ENCODE measurements at places on chromosomes 5 and 9.

- no peak for DNase-seq
These were observed 6.3 kb upstream of the MVB12B start for GRCh38 chr9:126320158-126320922.

DNA sequence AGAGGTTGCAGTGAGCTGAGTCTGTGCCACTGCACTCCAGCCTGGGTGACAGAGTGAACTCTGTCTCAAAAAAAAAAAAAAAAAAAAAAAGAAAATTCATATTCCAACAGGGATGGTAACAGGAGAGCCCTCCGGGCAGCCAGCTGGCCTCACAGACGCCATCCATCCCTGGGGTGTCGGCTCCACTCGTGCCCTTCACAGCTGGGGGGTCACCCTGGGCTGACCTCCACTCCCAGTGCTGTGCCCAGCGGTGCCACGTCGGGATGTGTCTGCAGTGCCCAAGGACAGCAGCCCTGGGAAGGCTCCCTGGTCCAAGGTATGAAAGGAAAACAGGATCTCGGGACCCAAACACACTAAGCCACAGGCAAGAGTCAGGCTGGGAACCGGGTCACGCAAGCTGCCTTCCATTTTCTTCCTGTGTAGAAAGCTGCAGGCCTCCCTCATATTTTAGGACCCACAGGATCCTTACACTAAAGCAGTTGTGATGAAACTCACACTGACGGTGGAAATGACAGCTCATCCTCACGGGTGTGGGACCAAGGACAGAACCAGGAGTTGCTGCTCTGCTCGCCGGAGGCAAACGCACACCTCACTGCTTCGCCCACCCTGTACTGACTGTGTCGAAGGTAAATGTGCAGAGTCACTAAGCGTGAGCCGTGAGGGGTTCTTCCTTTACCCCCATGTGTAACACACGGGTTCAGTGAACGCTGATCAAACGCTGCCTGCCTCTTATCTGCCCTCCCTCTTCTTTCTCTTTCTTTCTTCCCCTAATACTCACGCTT lies 5.3 kb downstream of the SLC12A7 start:
- no peak for DNase-seq

- no peak for DNase-seq
These were observed 609.8 kb downstream of the IRX1 start for GRCh38 chr5:4205398-4205797.

- no peak for DNase-seq
These were observed 23.3 kb upstream of the CLPTM1L start for GRCh38 chr5:1368236-1368635.

DNA sequence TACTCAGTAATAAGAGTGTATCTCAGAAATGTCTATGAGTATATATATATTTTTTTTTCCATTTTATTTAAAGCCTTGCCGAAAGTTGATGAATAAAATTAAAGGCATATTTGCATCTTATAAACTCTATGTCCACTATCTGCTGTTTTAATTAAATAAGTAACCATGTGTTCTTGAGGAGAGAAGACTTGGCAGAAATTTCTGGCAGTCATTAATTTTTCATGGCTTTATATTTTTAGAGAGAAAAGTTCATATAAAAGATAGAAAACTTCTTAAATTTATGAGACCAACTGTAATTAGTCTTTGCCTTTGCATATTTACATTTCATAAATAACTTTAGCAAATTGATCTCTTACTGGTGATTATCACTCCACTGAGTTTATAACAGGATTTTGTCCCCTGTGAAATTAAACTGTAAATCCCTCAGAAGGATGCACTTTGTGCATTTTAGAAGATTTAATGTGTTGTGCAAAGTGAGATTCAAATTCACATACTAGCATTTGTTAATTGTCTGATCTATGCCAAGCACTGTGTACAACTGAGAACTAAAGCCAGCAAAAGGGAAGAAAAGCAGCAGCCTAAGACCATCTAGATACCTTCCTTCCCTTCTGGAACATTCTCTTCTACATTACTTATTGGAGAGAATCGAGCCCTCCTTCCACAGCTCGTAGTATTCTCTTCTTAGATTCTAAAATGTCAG lies 108.7 kb downstream of the SNCAIP start:
- DNase-seq: no peak

DNA sequence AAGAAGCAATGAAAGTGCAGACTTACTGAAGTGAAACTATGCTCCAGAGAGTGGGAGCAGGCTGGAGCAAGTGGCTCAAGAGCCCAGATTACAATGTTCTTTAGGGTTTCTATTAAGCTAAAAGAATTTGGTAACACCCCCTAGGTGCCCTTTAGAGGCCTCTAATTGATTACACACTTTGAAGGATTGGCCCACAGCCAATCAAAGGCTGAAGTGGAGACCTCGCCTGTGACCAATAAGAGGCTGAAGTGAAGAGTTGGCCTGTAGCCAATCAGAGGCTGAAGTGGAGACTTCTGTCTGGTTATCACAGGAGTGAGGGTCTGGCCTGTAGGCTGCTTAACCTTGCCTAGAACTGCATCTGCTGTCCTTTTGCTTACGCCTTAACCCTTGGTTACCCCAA lies 46.7 kb upstream of the SPATA31C2 start:
- no peak for DNase-seq

DNA sequence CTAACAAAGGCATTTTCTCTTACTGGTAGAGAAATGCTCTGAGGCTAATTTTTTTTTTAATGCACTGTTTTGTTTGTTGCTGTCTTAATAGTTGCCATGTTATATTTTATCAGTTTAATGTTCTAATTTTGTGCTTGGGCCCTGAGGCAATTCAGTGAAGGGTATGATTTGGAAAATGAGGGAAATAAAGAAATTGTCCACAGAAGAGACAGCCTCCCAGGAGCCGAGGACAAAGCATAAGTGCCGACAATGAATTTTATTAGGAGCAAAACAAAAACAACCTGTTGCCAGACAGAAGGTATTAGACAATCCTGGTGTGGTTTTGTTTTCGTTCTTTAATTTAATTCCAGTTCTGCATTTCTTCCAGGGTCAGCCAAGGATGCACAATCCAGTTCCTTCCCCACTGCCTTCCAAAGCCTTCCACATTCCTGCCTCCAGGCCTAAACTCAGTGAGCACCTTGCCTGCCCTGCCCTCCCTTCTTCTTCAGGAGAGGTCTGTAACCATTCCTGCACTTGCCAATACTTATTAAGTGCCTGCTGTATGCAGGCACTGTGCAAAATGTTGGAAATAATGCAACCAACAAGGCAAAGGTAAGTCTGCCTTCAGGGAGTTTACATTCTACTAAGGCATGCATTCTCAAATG lies 4.3 kb upstream of the TCOF1 start:
- no peak for DNase-seq

DNA sequence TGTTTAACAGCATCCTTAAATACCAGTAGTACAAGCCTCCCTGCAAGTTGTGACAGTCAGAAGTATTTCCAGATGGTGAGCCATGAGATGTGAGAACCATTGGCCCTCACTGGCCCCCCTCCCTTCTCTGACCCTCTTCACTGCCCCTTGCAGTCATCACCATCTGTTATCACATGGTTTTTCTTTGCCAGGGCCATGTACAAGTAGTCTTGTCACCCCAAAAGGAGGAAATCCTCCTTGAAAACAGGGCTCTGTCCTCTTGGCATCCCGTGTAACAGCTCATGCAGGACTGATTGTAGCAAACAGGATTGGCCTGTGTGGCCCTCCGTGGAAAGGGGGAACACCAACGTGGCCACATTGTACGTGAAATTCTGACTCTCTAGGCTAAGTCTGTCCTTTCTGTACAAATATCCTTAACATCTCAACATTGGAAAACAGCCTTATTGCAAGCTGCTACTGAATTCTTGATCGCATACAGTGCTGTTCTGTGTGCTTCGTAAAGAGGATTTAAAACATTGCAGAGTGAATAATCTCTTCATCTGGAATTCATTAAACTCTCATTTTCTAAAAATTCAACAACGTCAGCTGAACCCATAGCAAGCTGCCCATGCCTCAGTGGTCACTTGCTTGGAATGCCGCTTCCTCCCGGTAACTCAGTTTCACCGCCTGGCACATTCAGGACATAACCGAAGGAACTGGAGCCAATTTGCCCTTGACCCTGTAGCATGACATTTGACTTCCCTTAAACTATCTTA lies 171.7 kb downstream of the ATPSCKMT start:
- no peak for DNase-seq

GRCh38 chr5:68224509-68225187 lies 9.1 kb downstream of the PIK3R1 start:
- DNase-seq: no peak

- DNase-seq: no peak
These were observed 236.8 kb downstream of the ENC1 start for GRCh38 chr5:74403771-74404170.

DNA sequence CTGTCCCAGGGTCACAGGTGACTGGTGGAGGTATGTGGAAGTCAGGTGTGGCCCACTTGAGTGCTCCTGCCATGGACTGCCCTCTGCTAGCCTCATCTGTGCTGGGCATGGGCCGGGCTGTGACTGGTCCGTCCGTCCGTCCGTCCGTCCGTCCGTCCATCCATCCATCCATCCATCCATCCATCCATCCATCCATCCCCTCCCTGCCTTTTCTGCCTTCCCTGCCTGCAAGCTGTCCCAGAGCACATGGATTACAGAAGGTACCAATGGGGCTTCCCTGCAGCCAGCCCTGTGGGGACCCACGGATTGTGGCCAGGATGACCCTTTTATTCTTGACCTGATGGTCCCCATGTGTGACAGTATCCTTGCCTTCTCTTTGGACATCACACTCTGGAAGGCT lies 92.5 kb downstream of the MACROH2A1 start:
- no peak for DNase-seq

DNA sequence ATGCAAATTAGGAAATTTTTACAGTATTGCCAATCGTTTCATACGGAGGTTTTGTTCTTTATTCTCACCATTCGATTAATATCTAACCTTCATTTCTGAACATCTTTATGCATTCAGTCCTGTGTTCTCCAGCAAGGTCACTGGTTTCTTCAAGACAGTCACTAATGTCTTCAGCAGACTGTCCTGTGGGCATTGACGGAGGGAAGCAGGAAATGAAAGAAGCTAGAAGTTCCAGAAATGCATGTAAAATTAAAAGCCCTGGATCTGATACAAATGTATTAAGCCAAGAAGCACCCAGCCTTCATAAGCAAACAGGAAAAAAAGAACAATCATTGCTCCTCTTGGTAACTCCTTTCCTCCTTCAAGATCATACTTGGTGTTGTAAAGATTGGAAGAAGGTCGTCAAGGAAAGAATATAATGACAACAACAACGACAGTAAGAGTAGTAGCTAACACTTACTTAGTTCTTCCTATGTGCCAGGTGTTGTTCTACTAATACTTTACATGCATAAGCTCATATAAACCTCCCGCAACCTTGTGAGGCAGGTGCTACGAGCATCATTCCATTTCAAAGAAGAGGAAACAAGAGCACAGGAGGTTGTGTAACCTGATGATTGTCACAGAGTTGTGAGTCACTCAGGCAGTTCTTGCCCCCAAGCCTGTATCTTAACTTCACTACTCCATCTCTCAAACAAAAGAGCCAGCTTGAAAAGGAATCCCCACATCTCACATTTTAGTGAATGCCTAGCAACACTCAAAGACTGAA lies 59.9 kb upstream of the CER1 start:
- DNase-seq: no peak

GRCh38 chr5:145203193-145203592 lies 631.9 kb downstream of the PRELID2 start:
- DNase-seq: no peak

DNA sequence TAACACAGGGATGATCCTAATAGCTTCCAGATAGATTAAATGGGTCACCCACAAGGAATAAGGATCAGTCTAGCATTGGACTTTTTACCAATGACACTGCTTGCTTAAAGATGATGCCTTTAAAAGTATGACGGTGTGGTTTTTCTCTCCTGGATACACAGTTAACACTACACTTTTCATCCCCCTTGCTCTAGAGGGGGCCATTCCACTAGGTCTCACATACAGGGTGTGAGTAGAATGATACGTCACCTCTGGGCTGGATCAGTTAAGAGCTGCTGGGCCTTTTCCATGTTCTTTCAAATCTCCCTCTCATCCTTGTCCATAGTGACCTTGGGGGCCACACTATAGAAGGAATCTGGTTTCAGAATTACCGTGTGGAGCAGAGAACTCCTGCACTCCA lies 140.6 kb downstream of the FSTL4 start:
- no peak for DNase-seq

Measured in stimulated activated CD8-positive, alpha-beta memory T cell treated with anti-CD3 and anti-CD28 coated beads, Interleukin-12 subunit alpha, Interleukin-12 subunit beta, amount 100 ng/mL, for 1 hour (primary cell).